ENCODE measurements at places on chromosomes 5 and 9. TPM values are rescaled to one million over a fixed set of nuclear protein-coding genes. Genes with fewer than 3 reads are reported as not detected.

GRCh38 chr5:128304088-128304487 is 220.5 kb downstream of the SLC12A2 start:
- H3K4me1 ChIP-seq = no peaks in the 10 kb centered on the region
- no peaks in the 10 kb centered on the region for H3K36me3 ChIP-seq
- no peak overlapping the region for H3K27ac ChIP-seq
- no peak overlapping the region for H3K4me3 ChIP-seq
- no peaks in the 10 kb centered on the region for H3K27me3 ChIP-seq
- DNase-seq = no peak

DNA sequence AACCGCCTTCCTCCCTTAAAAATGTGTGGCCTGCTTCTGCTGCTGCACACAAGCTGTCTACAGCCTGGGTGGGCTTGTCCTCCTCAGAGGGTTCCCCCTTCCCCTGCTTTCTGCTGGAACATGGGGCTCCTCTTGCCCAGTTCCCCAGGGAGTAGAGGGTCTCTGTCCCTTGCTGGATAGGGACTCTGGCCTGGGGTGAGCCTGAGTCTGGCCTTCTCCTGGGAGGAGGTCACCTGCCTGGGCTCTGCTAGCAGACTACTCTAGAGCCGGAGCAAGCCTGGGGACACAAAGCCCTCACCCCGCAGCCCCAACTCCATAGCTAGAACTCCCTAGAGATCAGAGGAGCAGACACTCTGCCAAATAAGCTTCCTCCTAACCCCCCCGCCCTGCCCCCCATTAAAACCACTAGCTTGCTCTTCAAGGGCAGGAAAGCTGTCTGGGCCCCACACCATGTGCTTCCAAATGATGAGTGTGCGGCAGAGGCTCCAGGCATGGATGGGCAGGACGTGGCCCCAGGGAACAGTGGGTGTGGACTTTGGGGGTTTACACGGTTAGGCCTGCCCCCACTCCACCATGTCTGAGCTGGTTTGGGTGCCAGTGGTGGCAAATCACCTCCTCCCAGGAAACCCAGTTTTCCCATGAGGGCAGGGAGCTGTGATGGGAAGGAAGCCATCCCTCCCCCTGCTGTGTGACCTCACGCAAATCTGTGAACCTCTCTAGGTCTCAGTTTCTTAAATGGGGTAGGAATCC is 10.0 kb downstream of the TCF7 start:
- peak overlapping the region; percentile 82 for H3K27ac ChIP-seq
- H3K4me3 ChIP-seq = peak overlapping the region; percentile 65
- peaks cover 97% of the 10 kb centered on the region for H3K4me1 ChIP-seq
- no peaks in the 10 kb centered on the region for H3K27me3 ChIP-seq

- no peak for DNase-seq
- no peak overlapping the region for H3K4me3 ChIP-seq
- no peaks in the 10 kb centered on the region for H3K4me1 ChIP-seq
- H3K27ac ChIP-seq = no peak overlapping the region
These were observed 44.6 kb downstream of the PIP5K1B start for GRCh38 chr9:68749579-68750159.

GRCh38 chr5:26833596-26833995 is 204.8 kb downstream of the CDH9 start:
- DNase-seq = no peak
- no peaks in the 10 kb centered on the region for H3K27me3 ChIP-seq
- H3K4me1 ChIP-seq = no peaks in the 10 kb centered on the region
- no peak overlapping the region for H3K4me3 ChIP-seq
- H3K27ac ChIP-seq = no peak overlapping the region

GRCh38 chr5:160701403-160701802 is 150.6 kb downstream of the ATP10B start:
- no peaks in the 10 kb centered on the region for H3K36me3 ChIP-seq
- H3K27me3 ChIP-seq = peaks cover 4% of the 10 kb centered on the region
- H3K4me1 ChIP-seq = no peaks in the 10 kb centered on the region
- H3K4me3 ChIP-seq = no peak overlapping the region
- no peak overlapping the region for H3K27ac ChIP-seq
- DNase-seq = no peak

DNA sequence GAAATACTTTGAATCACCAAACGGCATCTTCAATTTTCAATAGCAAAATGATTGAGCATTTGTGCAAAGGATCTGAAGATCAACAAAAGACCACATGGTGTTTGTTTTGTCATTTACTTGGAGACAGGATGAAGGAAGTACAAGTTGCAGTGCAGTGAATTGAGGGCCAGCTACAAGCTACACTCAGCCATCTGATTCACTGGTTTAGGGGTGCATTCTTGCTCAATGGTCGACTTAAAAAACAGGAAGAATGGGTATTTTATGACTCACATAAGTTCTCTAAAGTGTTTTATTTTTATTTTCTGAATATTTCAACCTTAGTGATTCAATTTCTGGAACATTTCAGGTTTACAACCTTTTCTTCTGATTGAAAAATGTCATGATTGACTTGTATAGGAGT is 412.1 kb upstream of the ADAMTSL1 start:
- no peaks in the 10 kb centered on the region for H3K36me3 ChIP-seq
- H3K27me3 ChIP-seq = no peaks in the 10 kb centered on the region
- H3K27ac ChIP-seq = no peak overlapping the region
- no peak overlapping the region for H3K4me3 ChIP-seq

DNA sequence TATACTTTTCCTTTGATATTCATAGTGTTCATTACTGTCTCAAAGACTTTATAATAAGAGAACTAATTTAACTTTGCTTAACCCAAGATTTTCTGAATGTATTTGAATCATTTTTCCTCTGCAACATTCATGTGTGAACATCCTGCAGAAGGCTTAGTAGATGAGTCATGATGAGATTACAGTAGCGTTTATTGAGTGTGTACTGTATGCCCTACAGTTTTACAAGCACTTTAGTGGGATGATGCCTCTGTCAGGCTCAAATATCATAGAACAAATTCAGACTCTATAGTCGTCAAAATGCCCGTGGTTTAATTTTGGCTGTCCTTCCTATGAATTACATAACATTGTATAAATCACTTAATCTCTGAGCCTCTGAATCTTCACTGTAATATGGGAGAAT is 41.2 kb downstream of the FYB1 start:
- peaks cover 28% of the 10 kb centered on the region for H3K36me3 ChIP-seq
- H3K27ac ChIP-seq = peak overlapping the region; percentile 89
- H3K4me3 ChIP-seq = peak overlapping the region; percentile 55
- no peaks in the 10 kb centered on the region for H3K27me3 ChIP-seq

- H3K4me1 ChIP-seq = peaks cover 9% of the 10 kb centered on the region
- no peak overlapping the region for H3K4me3 ChIP-seq
- H3K27ac ChIP-seq = no peak overlapping the region
- DNase-seq = peak; percentile 82
- no peaks in the 10 kb centered on the region for H3K36me3 ChIP-seq
These were observed 10.2 kb upstream of the TIFAB start for GRCh38 chr5:135462304-135462703.

DNA sequence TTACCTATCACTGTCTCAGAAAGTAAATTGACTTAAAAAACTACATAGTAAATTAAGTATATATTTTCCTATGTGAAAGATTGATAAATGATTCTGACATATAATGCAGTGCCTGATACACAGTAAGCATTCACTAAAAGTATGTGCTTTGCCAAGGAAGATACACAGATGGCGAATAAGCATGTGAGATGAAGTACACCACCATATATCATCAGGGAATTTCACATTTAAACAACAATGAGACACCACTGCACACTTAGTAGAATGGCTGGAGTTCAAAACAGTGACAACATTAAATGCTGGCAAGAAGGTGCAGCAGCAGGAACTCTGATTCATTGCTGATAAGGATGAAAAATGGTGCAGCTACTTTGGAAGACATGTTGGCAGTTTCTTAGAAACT is 1118.8 kb downstream of the DTWD2 start:
- DNase-seq = no peak
- no peak overlapping the region for H3K27ac ChIP-seq
- no peaks in the 10 kb centered on the region for H3K4me1 ChIP-seq
- H3K4me3 ChIP-seq = no peak overlapping the region

DNA sequence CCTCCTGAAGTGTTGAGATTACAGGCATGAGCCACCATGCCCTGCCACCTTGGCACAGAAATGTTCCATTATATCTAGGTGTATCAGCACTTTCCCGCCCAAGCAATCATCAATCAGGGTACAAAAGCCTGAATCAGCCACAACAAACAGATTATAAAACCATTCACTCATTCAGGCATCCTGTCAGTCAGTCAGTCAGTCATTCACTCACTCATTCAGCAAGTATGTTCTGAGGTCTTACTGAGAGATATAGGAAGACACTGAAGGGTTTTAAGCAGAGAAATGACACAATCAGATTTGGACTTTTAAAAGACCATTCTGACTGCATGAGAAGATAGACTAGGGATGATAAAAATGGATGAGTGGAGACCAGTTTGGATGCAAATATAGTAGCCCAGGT is 13.1 kb downstream of the PSMD5 start:
- peak overlapping the region; percentile 21 for H3K27ac ChIP-seq
- H3K4me3 ChIP-seq = no peak overlapping the region
- H3K4me1 ChIP-seq = peaks cover 16% of the 10 kb centered on the region
- no peak for DNase-seq

- no peaks in the 10 kb centered on the region for H3K36me3 ChIP-seq
- no peak overlapping the region for H3K27ac ChIP-seq
- no peaks in the 10 kb centered on the region for H3K4me1 ChIP-seq
- H3K27me3 ChIP-seq = no peaks in the 10 kb centered on the region
- H3K4me3 ChIP-seq = no peak overlapping the region
These were observed 670.2 kb downstream of the ACTL7B start for GRCh38 chr9:108185613-108186012.

DNA sequence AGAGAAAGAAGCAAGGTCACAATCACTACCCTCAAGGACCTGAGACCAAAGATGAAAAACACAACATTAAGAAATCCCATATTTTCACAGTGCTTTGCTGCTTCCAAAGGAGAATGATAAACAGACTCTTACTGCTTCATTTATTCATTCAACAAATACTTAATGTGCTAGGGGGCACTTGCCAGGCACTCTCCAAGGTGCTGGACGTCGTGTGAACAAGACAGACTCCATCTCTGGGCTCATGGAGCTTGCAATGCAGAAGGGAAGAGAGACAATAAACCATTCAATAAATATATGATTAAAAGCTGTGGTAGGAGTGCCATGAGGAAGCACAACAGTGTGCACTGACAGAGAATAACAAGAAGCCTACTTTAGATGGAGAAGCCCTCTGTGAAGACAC is 327.7 kb downstream of the CDK5RAP2 start:
- no peaks in the 10 kb centered on the region for H3K36me3 ChIP-seq
- no peak overlapping the region for H3K4me3 ChIP-seq

- no peak overlapping the region for H3K27ac ChIP-seq
- H3K4me1 ChIP-seq = peaks cover 12% of the 10 kb centered on the region
- H3K27me3 ChIP-seq = no peaks in the 10 kb centered on the region
- H3K36me3 ChIP-seq = no peaks in the 10 kb centered on the region
- H3K4me3 ChIP-seq = no peak overlapping the region
- DNase-seq = no peak
These were observed 144.8 kb downstream of the NR3C1 start for GRCh38 chr5:143258559-143259253.

DNA sequence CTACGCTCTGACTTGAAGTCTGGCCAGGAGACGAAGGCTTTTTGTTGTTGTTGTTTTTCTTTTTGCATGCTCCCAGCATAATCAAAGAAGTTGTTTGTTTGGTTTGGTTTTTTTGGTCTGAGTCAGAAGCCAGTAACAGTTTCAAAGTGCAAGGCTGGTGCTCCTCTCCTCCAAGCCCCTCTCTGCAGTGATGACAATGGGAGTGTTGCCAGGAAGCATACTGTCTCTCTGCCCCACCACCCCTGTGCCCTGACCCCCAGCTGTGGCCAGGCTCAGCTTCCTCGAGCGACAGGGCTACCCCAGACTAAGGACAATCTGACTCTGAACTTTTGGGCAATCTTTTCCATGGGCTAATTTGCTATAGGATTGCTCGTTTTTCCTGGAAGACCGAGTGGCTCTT is 173.8 kb upstream of the PITX1 start:
- H3K27ac ChIP-seq = no peak overlapping the region
- H3K4me1 ChIP-seq = no peaks in the 10 kb centered on the region
- peaks cover 3% of the 10 kb centered on the region for H3K36me3 ChIP-seq
- peaks cover 14% of the 10 kb centered on the region for H3K27me3 ChIP-seq
- H3K4me3 ChIP-seq = no peak overlapping the region

DNA sequence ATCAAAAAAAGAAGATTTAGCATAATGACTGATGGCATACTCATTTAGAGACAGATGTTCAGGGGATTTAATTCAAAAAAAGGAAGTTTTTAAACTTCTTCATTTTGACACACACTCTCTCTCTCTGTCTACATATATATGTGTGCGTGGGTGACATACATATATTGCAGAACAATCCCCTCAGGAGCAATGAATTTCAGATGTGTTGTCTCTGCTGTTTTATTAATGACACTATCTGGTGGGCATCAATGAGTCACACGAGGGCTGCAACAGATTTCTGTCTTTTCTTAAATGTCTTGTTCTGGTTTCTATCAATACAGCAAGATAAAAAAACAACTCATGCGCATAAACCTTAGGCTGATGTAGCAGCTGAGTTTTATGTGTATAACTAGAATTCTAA is 123.5 kb upstream of the SLCO6A1 start:
- no peak for DNase-seq
- H3K4me1 ChIP-seq = no peaks in the 10 kb centered on the region
- H3K4me3 ChIP-seq = no peak overlapping the region

DNA sequence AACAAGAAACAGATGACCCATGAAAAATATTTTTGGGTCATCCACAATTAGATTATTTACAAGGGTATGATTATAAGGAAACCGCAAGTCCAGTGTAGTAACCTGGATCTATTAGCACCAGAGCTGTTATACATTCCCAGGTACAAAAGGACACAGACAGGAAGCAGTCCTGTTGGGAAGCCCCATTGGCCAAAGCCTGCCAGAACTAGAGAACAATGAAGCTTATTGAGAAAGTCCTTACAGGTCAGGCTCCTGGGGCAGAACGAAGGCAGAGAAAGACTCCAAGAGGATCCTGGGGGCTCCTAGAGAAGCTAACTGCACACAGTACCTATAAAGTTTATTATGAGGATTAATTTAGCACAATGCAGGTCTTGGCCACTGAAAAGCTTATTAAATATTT is 169.9 kb downstream of the PARP8 start:
- peak overlapping the region; percentile 18 for H3K27ac ChIP-seq
- H3K36me3 ChIP-seq = peaks cover 19% of the 10 kb centered on the region
- no peaks in the 10 kb centered on the region for H3K4me1 ChIP-seq
- H3K4me3 ChIP-seq = no peak overlapping the region
- no peaks in the 10 kb centered on the region for H3K27me3 ChIP-seq

EIF4E1B gene
- not detected for total RNA-seq

SETX gene
- 33.8 TPM for total RNA-seq

P4HA2 gene
- 18.6 TPM for total RNA-seq

TMEM174 gene
- total RNA-seq = not detected

RGS7BP gene
- total RNA-seq = not detected

GMCL2 gene
- total RNA-seq = not detected

CDKN2B-AS1 gene
- 0.41 TPM for total RNA-seq

STPG3 gene
- total RNA-seq = not detected

SPINK7 gene
- total RNA-seq = not detected

LVRN gene
- 0.27 TPM for total RNA-seq
